Activated CD8-positive, alpha-beta memory T cell treated with anti-CD3 and anti-CD28 coated beads for 4 hours (primary cell): ENCODE measurements at places on chromosomes 4 and X.

- DNase-seq: no peak
Observed at GRCh38 chr4:2858451-2859217, 15.0 kb downstream of the ADD1 start.

GRCh38 chrX:136203951-136204350 lies 47.2 kb downstream of the MAP7D3 start:
- DNase-seq: no peak

- DNase-seq: no peak
Observed at GRCh38 chrX:152206426-152206825, 68.0 kb upstream of the MAGEA10 start.

DNA sequence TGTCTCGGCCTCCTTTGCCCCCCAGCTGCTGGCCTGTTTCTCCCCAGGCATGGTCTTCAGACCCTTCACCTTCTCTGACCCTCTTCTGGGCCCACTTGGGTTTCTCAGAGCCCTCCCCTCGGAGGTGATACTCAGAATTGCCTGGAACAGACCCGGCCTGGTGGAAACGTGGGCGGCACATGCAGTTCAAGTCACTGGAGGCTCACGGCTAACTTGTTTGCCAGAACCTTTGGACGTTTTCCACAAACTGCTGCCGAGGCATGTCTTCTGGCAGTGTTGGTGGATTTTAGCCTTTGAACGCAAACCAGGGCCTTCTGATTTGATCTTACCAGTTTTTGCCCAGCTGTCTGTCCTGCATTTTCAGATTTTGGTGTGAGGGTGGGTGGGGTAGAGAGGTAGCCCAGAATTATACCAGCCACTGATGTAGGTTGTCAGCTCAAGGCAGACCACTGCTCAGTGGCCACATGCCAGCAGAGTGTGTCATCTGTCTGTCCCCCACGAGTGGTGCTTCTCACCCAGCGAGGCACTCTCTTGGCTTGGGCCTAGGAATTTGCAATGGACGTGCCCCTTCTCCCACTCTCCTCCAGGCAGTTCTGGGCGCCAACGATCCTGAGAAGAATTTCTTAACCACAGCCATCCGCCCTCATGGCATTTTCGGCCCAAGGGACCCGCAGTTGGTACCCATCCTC lies 32.5 kb upstream of the ZNF185 start:
- DNase-seq: no peak

- no peak for DNase-seq
Observed at GRCh38 chr4:85837439-85837733, 362.4 kb downstream of the ARHGAP24 start.

DNA sequence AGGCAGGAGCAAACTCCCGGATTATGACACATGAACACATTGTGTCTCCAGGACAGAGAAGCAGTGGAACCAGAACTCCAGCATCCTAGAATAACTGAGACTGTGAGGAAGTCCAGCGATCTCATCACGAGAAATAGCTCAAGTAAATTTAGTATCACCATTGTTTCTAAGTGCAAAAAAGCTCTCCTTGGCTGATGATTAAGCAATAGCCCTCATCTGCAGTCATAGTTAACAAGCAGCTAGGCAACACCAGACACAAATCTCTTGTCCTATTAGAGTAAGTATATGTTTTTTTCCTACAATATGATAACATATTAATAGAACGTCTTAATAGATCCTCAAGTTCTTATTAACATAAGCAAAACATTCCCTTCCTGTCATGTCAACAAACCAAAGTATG lies 2.4 kb upstream of the CFAP299 start:
- DNase-seq: no peak

- no peak for DNase-seq
Observed at GRCh38 chrX:56764975-56765791, 36.1 kb downstream of the NBDY start.

- no peak for DNase-seq
Observed at GRCh38 chrX:23792861-23793553, 10.0 kb downstream of the SAT1 start.
